ENCODE measurements at places on chromosomes 5 and 9.

DNA sequence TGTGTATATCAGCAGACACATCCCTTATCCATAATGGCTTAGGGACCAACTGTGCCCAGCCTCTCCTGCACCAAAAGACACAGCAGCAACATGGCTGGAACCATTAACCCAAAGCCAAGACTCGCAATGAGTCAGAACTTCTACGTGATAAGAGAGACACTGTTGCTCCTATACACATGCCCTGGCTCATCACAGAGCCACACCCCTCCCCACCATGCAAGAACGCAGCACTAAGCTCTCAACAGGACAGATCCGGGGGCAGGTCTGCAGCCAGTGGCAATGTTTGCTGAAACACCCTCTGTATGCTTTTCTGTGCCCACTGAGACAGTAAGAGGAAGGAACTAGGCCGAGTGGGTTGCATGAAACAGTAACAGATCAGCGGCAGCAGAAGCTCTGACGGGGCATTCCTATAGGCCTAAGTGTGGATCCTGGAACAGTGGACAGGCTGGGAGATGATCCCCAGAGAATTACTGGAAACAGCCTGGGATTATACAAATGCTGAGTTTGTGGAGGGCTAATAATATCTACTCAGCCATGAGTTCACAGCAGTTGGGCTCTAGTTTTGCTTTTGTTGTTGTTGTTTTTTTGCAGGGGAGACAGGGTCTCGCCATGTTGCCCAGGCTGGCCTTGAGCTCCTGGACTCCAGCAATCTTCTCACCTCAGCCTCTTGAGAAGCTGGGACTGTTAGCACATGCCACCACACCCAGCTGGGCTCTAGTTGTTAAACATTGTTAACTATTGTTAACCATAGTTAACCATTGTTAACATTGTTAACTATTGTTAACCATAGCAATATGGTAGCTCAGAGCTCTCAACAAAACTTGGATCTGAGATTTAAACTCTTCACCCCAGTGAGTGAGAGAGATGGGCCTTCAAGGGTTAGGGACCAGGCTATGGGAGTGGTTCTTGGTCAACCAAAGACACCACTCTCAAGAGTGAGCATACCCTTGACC, 41.0 kb downstream of the B4GALT1 start:
- DNase-seq, result no peak

DNA sequence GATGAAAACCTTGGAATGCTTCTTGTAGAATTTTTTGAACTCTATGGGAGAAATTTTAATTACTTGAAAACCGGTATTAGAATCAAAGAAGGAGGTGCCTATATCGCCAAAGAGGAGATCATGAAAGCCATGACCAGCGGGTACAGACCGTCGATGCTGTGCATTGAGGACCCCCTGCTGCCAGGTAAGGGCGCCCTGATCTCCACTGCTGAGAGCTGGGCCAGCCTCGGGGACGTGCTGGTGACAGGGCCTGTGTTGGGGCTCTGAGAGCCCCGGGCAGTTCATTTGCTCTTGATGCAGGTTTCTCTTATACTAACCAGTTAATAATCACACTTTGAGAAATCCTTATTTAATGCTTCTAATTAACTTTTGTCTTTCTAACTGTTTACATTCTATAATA, 33.0 kb downstream of the TENT4A start:
- no peak for DNase-seq

GRCh38 chr9:4836676-4837075, 43.9 kb downstream of the RCL1 start:
- DNase-seq, result no peak

- DNase-seq, result no peak
These were observed 14.2 kb upstream of the CLPTM1L start for GRCh38 chr5:1359031-1359645.

GRCh38 chr5:73337586-73338255, 110.9 kb downstream of the FOXD1 start:
- DNase-seq, result no peak
